ENCODE measurements at places on chromosomes 4 and X.
A peak's percentile ranks its signal among the peaks of the same experiment; 100 is the strongest.

DNA sequence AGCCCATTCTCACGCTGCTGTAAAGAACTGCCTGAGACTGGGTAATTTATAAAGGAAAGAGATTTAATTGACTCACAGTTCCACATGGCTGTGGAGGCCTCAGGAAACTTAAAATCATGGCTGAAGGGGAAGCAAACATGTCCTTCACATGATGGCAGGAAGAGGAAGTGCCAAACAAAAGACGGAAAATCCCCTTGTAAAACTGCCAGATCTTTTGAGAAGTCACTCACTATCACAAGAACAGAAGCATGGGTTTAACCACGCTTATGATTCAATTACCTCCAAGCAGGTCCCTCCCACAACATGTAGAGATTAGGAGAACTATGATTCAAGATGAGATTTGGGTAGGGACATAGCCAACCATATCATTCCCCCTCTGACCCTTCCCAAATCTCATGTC, 335.5 kb downstream of the IL15 start:
- no peak for DNase-seq

DNA sequence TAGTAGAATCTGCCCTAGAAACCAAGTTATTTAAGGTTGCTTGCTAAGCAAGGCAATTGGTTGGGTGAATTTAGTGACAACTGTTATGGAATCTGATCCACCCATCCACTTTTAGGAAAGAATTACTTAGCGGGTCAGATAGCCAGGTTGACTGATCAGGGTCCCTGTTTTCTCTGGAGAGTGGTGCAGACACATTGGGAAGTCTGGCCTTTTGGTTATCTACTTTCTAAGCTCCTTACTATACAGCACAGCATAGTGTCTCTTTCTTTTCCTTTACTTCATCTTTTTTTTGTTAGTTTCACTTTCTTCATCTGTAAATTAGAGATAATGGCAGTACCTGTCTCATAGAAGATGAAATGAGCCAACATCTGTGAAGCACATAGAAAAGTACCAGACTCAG, 7.4 kb downstream of the HERC3 start:
- DNase-seq = no peak

GRCh38 chr4:84497504-84498202, 1.4 kb downstream of the NKX6-1 start:
- no peak for DNase-seq

DNA sequence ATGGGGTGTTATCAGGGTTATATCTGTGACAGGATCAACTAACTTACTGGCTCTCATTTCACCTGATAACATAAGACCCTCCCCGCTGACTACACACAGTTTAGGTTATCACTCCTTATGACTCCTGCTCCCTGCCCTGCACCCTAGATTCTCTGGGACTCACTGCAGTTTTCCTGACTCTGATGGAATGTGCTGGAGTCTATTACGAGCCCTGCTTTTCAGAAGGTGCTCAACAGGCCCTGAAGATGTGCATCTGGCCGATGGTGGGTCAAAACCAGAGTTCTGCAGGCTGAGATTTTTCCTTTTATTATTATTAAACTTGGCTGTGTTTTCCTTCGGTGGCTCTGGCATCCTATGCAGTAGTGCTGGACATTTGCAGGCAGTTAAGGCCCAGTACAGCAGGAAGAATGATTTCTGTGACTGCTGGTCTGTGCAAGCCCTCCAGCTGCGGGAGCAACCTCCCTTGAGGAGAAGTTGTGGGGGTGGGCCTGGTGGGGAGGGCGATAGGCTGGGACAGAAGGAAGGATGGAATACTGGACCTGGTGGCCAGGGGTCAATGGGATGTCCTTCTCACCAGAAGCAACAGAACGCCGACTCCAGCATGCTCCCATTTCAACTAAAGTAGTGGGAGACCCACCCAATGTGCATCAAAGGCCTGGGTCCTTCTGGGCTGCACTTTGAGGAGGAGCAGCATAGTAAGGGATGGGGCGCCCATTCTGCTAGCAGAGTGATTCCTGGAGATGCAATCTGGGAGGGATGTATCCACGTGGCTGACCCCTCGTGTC, 11.0 kb downstream of the SOD3 start:
- no peak for DNase-seq

- DNase-seq = no peak
These were observed 149.3 kb downstream of the NWD2 start for GRCh38 chr4:37393889-37394288.

- no peak for DNase-seq
These were observed 107.8 kb downstream of the EFNB1 start for GRCh38 chrX:68936608-68937007.

GRCh38 chr4:173489514-173489913, 40.5 kb downstream of the HAND2 start:
- no peak for DNase-seq

- DNase-seq = no peak
These were observed 451.5 kb upstream of the FAT1 start for GRCh38 chr4:187175197-187175596.

GRCh38 chr4:4980621-4981230, 38.5 kb downstream of the CYTL1 start:
- no peak for DNase-seq

DNA sequence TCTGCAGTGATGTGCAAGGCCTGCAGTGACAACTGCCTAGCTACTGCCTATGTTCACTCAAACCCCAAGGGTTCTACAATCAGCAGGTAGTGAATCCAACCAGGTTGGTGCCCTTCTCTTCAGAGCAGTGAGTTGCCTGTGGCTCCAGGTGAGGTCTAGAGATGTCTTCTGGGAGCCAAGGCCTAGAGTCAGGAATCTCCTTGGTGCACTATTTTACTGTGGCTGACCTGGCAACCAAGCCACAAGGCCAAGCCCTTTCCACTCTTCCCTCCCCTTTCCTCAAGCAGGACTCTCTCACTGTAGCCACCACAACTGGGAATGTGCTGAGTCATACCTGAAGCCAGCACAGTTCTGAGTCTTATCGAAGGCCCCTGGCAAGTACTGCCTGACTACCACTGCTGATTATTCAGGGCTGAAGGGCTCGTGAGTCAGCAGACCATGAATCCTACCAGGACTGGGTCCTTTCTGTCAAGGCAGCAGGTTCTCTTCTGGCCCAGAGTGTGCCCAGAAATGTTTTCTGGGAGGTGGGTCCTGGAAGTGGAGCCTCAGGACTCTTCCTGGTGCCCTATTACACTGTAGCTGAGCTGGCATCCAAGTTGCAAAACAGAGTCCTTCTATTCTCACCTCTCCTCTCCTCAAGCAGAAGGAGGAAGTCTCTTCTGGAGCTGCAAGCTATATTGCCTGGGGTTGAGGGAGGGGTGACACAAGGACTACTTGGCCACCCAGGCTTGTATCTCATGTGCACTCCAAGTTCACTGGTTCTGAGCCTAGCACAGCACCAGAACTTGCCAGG, 111.6 kb downstream of the BTC start:
- DNase-seq = no peak

DNA sequence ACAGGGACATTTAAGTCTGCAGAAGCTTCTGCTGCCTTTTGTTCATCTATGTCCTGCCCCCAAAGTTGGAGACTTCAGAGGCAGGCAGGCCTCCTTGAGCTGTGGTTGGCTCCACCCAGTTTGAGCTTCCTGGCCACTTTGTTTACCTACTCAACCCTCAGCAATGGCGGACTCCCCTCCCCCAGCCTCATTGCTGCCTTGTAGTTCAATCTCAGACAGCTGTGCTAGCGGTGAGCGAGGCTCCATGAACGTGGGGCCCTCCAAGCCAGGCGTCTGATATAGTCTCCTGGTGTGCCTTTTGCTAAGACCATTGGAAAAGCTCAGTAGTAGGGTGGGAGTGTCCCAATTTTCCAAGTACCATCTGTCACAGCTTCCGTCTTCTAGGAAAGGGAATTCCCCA, 170.1 kb downstream of the CCNG2 start:
- DNase-seq = no peak

DNA sequence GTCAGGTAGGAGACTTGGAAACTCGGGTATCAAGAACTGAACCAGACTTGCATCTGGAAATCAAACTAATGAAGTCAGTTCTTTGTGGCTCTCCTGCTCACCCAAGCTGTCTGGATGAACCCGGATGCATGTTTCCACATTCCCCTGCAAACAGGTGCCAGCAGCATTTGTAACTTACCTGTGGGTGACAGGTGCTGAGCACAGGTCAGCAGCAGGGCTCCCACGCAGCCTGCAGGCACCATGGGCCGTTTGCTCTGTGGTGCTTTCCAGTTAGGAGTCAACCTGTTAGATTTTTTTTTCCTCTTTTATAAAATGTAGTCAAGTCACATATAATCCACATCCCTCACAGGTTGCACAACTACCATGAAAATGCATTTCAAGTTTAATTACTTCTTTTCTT, 385.6 kb upstream of the ADGRL3 start:
- no peak for DNase-seq

DNA sequence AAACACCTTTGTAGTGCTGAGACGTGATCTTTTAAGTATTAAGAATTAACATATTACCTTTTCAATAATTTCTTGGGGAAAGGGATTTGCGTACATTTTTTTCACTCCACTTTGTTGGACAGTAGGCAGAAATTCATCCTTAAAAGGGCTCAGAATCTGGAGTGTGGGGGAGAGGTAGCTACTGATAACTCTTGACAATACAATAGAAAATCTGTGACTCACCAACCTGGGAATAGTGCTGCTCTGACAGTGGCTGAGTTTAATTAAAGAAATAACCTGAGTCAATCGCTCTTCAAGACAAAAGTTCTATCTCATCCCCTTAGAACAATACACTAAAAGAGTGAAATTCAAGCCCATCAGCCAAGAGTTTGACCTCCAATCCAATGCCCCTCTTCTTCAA, 60.2 kb downstream of the SLC9A7 start:
- no peak for DNase-seq

- DNase-seq = no peak
These were observed 15.9 kb upstream of the UBE2D3 start for GRCh38 chr4:102843273-102843672.

- DNase-seq = peak; percentile 57
These were observed at the start of gene ZNF732 for GRCh38 chr4:304969-305680. TSS of gene ZNF732 (minus strand) at chr4:305474. CDS start at chr4:305310, 164 bp downstream.

GRCh38 chrX:51643377-51643776, 24.7 kb upstream of the CENPVL3 start:
- no peak for DNase-seq

GRCh38 chrX:57445076-57445475, 146.7 kb upstream of the ZXDB start:
- no peak for DNase-seq

GRCh38 chr4:88812420-88812819, 114.8 kb upstream of the NAP1L5 start:
- DNase-seq = no peak

- DNase-seq = no peak
These were observed 243.3 kb downstream of the GASK1B start for GRCh38 chr4:157929486-157929885.

- DNase-seq = no peak
These were observed 468.5 kb downstream of the IQCM start for GRCh38 chr4:149347139-149347538.

- no peak for DNase-seq
These were observed 25.7 kb downstream of the USP53 start for GRCh38 chr4:119238068-119238722.

DNA sequence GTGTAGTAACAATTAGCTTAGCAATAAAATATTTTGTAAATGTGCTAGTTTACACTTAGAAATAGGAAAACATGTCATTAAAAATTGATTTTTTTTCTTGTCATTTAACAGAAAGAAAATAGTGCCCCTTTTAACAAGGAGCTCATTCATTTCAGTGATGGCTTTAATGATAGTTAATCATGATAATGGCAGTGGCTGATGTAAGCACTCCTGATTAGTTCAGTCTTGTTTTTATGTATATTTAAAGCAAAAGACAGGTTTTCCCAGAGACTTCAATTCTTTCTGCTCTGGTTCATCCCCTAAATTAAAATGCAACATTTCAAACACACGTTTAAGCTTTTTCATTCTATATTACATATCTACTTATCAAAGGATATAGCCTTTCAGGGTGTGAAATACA, 1039.5 kb upstream of the PCDH7 start:
- DNase-seq = no peak

GRCh38 chr4:173317004-173317403, 17.2 kb downstream of the HMGB2 start:
- no peak for DNase-seq

DNA sequence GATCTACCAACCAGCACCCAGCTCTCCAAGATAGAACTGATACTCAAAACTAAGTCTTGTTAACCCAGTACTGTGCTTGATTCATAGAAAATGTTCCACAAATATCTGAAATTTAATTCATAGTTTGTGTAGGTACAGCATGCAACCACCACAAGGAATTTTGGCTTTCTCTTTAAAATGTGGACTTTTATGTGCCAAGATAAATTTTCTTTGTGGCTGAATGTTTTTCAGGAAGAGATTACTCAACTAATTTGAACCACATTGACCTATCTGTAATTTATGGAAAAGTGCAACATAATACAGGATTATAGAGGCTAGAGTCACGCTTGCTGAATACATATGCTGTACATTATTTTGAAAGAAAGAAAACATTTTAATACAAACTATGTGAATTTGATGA, 730.8 kb downstream of the IL1RAPL1 start:
- DNase-seq = no peak

GRCh38 chr4:84501721-84502267, 2.7 kb upstream of the NKX6-1 start:
- no peak for DNase-seq

DNA sequence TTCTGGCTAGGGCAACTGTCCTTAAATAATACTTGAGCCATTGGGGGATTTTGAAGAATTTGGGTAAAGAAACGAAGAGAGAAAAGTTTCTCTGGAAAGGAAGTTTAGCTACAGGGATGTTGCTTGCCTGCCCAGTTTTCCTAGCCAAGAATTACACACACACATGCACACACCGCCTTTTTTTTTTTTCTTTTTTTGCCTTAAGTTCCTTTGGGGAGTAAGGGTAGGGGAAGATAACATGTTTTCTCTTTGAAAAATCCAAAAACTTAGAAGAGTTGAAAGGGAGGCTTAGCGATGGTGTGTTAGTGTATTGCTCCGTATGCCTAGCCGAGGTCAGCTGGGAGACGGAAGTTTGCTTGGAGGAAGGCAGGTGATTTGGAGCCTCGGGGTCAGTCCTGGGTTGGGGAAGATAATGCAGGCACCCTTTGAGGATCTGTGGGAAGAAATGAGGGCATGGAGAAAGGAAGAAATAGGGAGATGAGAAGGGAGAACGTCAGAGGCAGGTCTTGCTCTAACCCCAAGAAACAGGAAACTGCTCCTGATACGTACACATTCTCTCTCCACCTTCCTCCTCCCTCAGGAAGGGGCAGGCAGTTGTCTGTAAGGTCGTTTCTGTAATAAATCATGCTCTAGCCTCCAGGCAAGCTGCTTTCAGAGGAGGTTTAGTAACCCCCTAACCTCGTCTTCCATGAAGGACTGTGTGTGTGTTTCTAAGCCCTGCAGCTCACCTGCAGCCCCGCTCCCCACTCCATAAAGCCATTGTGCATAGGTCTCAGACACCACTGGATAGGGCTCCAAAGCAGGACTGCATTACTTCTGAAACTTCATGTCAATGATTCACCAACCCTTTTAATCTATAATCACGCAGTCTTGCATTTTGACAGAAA, 10.5 kb downstream of the KLF3 start:
- no peak for DNase-seq

- no peak for DNase-seq
These were observed 1.0 kb upstream of the PPP2R2C start for GRCh38 chr4:6473264-6474052.

GRCh38 chr4:100009490-100009889, 59.4 kb upstream of the H2AZ1 start:
- DNase-seq = no peak

Measured in NCI-H2227 treated with DMSO at 0.1 percent for 48 hours (cell line).